ENCODE measurements at places on chromosomes 12 and 14.

DNA sequence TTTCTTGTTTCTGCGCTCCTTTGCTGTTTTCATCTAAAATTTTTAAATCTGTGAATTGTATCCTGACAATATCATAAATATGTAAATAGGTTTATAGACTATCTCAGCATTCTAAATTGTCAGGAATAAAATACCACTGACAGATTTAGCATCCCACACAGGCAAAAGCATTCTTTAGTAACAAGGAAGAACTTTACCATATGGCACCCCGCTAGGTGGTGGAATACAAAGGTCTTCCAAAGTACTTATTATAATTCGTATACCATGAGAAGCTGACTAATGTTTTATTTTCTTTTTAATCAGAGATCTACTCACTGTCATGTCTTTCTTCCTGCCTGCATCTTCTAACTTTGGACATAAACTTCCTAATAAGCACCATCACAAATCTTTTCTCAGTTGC lies 328.8 kb upstream of the NOVA1 start:
- DNase-seq: no peak

- DNase-seq: no peak
Observed at GRCh38 chr14:39442293-39442692, 10.1 kb upstream of the FBXO33 start.

- DNase-seq: no peak
Observed at GRCh38 chr12:108583991-108584390, 13.9 kb downstream of the TMEM119 start.

- DNase-seq: no peak
Observed at GRCh38 chr14:42428996-42429395, 822.3 kb downstream of the LRFN5 start.

DNA sequence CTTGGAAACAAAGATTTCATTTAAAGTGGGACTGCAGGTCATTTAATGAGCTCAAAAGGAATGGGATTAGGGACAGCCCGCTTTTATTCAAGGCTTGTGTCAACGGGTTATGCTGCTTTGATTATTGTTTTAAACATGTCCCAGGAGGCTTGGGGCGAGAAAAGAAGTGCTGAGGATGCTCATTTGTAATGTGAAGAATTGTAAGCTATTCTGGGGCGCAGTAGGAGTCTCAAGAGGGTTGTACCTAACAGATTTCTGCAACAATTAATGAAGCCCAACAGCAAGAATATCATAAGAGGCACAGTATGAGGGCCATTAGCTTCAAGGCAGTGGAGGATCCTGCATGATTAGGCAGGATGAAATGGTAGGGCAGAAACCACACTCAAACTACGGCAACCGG lies 122.5 kb downstream of the KTN1 start:
- no peak for DNase-seq

- peak; percentile 60 for DNase-seq
Observed at GRCh38 chr12:4604684-4605193, 42.7 kb downstream of the DYRK4 start.

DNA sequence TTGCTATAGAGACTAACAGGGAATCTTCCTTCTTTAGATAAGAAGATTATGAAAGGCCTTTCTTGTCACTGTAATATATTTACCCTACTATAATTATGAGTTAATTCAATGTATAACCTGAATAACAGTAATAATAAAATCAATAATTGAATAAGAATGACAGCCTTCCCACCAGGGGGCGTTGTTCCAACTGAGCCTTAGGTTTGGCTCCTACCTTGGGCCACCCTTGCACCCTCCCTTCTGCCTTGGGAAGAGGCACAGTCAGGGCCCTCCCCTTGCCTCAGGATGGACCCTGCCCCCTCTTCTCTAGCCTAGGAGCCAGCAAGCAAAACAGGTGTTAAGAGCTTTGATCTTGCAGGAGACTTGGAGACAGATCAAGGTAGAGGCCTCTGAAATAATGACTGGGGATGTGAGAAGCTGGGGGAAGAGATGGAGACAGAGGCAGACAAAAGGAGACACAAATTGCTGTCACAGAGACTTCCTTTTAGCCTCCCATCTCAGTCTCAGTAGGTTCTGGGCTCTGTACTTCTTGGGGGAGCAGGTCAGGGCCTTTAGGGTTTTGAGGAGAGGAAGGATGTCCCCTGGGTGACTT lies 40.1 kb upstream of the CISTR start:
- DNase-seq: peak; percentile 4

DNA sequence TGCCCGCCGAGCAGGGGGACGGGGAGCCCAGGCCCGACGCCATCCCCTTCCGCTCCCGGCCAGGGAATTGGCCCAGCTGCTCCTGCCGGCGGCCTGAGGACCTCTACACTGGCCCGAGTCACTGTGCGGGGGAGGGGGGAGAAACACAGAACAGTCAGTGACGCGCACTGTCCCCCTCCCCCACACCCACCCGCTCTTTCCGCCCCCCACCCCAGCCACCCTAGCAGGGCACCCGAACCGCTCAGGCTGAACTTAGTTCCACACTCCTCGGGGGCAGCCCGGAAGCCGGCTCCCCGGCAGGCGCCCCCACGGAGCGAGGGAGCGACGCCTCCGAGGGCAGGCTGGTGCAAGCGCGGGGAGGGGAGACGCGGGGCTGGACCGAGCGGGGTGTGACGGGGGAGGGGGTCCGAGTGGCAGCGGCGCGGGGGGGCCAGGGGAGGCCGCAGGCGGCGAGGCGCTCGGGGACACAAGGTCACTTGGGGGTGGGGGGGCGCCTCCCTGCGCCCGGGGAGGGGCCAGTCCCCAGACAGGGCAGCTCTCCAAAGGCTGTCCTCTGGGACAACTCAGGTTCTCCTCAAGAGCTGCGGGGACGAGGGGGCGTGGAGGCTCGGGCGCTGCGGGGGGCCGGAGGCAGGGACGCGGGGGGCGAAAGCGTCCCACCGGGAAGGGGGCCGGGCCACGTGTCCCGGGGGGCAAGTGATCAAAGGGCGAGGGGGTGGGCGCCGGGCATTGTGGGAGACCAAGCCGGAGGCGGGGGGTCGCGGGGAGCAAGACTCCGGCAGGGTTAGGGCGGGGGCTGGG lies 648 bp downstream of the CHD4 start:
- DNase-seq: no peak

DNA sequence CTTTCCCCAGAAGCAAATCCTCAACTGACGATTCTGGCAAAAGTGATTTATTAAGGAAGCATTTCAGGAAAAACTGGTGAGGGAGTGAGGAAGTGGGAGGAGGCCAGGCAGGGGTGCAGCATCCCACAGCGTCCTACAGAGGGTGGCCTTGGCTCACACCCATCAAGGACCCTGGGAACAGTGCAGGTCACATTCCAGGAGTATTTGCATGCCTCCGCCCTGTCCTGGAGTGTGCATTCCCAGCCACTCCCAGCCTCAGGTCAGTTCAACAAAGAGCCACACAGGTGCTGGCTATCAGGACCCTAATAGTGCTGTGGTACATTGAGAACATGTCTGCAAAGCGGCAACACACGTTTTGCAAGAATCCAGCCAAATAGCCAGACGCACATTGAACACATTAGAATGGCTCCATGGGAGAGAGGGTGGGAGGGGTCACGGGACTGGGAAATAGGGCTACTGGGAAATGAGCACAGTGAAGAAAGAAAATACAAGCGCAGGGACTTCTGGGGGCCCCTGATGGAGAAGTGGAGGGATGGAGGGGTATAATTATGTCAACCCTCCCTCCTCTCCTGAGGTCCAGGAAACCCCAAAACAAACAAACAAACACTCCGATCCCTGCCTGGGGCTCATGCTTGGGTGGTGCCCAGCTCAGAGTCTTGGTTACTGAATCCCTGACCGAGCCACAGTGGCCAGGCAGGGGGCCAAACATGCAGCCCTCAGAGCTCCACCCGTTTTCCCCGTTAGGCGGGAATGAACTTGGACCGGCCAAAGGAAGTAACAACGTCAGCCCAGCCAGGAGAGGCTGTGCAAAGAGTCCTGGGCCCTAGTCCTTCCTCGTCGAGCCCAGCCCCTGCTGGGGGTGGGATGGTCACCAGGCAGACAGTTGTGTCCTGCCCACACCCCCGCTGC lies 36.5 kb downstream of the CMKLR1 start:
- DNase-seq: no peak

GRCh38 chr14:55348766-55349453 lies 62.7 kb downstream of the ATG14 start:
- DNase-seq: no peak

DNA sequence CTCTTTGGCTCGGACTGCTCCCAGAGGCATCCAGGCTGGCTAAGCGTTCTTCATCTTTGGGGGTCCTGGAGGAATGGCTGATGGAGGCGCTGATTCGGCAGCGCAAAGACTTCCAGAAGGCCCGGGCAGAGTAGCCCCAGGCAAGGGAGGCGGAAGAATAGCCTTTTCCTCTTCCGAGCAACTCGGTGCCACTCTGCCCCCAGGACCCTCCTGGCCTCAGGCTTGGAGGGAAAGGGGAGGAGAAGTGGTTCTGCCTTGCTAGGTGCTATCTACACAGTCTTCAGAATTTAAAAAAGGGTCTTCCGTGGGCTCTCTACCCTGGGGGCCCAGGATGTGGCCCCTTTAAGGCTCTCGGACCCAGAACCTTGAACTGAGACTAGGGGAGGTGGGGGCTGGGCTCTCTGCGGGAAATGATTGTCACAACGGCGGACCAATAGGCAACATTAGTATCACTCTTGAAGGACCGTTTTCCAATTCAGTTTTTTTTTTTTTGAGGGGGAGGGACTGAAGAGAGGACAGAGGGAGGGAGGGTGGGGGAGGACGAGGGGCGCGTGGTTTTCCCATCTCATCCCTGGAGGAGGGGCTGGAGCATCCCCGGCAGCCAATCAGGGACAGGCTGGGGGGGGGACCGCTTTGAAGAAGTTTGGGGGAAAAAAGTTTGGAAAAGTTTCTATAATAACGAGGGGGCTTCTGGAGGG lies at the start of gene NFATC4:
Gene NFATC4, plus strand, starts transcription at position 671 of the 698 bp plus-strand sequence. CDS start 157 bp downstream, outside the sequence.
- DNase-seq: no peak

DNA sequence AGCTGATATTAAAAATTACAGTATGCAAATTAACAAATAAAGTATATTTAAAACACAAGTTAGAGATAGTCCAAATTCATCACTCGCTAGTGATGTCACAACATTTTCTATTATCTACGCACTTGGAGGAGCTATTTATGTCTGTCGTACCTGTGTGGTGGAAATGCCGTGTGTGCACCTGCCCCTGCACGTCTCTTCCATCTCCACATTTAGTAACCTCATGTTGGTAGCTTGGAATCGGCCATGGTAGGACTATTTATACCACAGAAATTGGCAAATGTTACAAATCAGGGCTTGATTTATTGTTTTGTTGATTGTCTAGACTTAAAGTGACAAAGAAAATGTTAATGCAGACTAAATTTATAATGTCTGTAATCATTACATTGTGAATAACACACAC lies 62.6 kb upstream of the NTF3 start:
- no peak for DNase-seq

DNA sequence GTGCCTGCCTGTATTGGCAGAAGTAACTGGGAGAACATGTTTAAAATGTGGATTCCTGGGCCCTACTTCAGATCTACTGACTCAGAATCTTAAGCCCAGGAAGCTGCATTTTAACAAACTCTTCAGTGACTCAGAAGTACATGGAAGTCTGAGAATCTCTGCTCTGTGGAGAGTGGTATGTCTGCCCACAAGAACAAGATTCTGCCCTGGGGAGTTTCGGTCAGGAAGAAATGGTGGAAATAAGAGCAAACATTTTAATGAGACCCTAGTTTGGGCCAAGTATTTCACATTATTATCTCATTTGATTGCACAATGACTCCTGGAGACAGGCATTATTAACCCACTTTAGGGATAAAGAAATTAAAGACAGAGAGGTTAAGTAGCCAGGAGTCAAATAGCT lies 8.2 kb downstream of the ALDH1L2 start:
- no peak for DNase-seq

GRCh38 chr14:32054536-32054935 lies 22.6 kb upstream of the ARHGAP5 start:
- DNase-seq: no peak

DNA sequence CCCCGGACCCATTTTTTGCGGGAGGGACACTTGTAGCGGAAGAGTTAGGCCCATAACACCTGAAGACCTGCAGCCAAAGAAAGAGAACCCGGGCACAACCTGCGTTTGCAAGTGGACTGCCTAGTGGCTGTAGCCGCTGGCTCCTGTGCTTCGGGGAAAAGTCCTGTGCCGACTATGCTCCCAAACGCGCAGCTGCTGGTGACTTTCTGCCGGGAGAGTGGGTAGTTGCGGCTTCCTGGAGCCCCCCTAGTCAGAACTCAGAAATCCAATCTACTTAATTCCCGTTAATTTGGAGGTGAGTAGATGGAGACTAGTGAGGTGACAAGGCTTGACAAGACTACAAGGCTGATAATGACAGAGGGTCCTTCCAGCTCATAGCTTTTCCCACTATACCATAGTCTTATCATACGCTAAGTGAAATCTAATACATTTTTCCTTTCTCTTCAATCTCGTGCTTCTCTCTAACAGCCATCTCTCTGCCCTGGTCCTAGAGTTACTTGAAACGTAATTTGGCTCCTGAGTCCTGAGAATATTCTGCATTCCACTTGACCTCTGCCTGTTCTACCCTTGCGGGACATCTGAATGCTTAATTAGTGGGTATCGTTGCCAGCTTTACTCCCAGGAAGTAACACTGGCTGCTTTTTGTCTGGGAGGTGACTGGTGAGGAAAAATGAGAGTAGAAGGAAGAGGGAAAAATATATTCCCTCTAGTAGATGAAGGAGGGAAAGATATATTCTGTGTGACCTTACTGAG lies 556 bp downstream of the MTHFD1 start:
- no peak for DNase-seq

GRCh38 chr12:99745121-99745520 lies 97.6 kb downstream of the GARIN6 start:
- DNase-seq: no peak

GRCh38 chr14:101733211-101733610 lies 28.3 kb upstream of the PPP2R5C start:
- no peak for DNase-seq

DNA sequence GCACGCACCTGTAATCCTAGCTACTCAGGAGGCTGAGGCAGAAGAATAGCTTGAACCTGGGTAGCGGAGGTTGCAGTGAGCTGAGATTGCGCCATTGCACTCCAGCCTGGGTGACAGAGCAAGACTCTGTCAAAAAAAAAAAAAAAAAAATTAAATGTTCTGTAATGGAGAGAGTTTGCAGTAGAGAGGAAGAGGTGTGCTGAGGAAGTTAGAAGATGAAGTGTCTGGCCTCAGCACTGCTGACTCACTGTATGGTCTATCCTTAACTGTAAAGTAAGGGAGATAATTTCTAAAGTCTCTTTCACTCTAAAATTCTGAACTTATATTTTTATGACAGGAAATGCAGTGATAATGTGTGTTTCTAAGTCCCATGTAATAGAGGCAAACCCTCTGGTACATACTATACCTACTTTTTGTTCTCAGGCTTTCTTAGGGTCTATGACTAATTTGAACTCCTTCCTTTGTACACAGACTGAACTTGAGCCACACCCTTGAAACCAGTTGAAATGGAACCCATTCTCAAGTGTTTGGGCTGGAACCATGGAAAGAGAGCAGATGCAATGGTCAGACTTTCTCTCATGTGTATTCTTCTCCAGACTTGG lies 278.1 kb upstream of the FAR2 start:
- no peak for DNase-seq
